ENCODE measurements at places on chromosomes 1 and 21.

GRCh38 chr1:31970873-31971272, 32.7 kb upstream of the PTP4A2 start:
- DNase-seq = no peak

- no peak for DNase-seq
Measured at GRCh38 chr1:19507516-19507915, 22.2 kb upstream of the CAPZB start.

DNA sequence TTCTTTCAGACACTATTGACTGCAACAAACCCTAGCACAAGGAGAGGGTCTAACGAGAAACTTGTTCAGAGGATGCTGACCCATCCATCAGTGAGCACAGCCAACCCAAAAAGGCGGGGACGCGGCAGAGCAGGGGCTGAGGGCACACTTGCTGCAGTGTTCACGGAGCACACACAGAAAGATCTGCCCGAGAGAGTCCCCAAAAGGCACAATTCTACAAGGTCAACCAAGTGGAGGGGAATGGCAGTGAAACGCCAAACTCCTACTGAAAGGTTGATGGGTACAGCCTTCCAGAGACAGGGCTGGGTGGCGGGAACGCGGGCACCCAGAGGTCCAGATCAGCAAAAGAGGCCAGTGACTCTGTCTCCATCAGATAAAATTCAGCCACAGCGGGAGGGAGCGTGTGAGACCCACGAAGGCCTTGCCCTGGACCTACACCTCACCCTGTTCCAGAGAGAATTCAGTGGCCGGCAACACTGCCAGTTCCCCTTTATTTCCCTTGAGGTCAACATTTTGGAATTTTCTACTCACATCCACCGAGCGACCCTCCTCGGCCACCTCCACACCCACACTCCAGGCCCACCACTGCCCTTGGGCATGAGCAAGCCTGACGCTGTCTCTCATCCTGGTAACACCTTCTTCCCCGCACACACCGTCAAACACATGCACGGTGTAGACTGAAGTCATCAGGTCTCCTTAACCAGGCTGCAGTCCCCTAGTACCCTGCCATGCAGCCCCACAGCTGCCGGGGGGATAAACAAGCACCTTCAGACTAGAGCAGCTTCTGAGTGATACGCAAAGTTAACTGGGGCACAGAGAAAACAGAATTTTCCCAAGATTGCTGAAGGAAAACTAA, 5.5 kb downstream of the GNG4 start:
- no peak for DNase-seq

DNA sequence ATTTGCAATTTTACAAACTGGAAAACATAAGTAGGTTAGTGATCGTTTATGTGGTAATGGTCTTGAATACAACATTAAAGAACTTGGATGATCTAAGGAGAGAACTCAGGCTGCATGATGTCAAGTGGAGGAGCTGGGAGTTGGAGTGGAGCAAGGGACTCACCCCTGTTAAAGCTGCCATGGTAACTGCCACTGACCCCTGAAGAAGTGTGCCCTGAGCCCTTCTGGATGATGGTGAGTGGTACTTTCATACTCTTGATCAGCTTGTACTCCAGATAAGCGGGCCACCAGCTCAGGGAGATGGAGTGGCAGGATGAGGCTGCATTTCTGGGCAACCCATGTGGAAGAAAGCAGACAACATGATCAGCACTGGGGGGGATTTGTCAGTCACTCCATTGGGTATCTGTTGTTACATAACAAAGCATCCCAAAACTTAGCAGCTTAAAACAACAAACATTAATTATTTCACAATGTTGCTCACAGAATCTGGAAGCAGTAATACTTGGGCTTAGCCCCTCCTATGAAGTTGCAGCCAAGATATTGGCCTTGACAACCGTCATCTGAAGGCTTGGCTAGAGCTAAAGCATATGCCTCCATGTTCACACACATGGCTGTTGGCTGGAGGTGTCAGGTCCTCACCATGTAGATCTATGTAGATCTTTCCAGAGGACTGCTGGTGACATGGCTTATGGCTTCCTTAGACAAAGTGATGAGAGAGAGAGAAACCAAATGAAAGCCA, 213.8 kb downstream of the DUSP10 start:
- DNase-seq = no peak

DNA sequence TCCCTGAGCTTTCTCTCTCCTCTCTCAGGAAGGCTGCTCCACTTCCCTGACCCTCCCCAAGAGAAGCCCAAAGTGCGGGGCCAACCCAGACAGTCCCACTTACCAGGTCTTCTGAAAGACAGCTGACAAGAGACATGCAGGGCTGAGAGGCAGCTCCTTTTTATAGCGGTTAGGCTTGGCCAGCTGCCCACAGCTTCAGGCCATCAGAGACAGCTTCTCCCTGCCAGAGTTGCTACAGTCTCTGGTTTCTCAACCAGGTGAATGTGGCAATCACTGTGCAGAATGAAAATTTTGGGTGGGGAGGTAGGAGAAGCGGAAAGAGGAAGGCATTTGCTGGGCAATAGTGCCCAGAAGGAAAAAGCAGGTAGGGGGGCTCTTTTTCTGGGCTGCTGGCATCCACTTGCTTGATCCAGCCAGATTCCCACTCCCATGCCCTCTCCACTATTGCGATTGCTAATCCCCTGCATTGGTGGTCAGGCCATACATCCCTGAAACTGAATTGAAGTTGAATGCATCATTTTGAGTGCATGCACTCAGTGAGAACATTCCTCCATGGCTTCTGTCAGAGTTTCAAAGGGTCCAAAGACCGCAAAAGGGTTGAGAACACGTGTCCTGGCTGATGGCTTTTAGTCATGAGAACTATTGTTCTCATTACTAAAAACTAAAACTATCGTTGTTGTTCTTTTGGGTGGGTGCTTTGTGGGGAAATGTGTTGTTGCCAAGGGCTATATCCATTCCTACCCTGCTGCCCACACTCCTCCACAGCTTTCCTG, at the start of gene S100A8:
TSS of gene S100A8 (minus strand) at position 136 of the 773 bp plus-strand sequence. CDS start 538 bp downstream, outside the sequence.
- DNase-seq = no peak

DNA sequence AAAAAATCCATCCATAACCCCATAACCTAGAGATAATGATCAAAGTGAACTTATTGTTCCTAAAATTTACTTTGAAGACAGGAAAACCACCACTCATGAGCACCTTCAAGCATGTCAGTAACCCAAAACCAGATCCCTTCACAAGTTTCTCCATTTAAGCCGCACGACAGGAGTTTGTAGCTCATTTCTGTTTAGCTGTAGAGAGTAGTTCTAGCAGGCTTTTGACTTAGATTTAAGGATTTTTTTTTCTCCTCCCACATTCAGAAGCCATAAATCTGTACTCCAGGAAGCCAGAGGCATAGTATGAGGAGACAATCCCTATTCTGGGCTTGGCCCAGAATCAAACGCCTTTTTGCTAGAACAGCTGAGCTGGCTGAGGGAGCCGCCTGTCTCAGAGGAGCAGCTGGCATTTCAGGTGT, 25.6 kb downstream of the TOMM20 start:
- no peak for DNase-seq

GRCh38 chr1:228283043-228283371, 75.2 kb downstream of the OBSCN start:
- no peak for DNase-seq

DNA sequence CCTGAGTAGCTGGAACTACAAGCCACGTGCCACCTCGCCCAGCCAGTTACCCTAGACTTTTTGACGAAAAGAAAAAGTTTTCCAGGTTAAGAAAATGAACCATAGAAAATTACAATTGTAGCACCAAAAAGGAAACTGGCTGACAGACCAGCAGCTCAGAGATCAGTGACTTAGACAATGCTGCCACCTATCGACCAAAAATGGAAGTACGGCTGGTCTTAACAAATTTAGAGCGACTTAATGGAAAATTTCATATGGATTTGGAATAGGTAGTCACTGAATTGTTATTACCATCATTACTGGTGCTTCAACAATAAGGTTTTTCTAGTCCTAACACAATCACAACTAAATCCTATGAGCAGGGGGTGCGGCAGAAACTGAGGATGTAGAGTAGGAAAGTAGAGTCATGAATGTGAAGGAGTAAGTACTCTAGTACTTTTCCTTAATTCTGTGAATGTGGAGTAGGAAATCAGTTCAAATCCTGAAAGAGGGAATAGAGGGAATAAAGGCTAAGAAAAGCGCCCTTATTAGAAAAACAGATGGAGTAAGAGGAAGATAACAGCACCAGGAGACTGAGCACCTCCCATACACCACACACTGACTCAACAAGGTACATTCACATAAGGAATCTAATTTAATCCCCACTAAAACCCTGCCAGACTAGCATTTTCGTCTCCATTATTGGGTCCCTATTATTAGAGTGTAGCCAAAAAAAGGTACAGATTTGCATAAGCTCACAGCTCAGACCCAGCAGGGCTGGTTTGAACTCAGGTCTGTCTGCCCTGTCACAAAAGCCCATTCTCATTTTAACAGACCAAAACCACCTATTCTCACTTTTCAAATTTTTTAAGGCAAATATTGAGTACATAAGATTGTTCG, 37.9 kb upstream of the MGST3 start:
- DNase-seq = peak; percentile 89

DNA sequence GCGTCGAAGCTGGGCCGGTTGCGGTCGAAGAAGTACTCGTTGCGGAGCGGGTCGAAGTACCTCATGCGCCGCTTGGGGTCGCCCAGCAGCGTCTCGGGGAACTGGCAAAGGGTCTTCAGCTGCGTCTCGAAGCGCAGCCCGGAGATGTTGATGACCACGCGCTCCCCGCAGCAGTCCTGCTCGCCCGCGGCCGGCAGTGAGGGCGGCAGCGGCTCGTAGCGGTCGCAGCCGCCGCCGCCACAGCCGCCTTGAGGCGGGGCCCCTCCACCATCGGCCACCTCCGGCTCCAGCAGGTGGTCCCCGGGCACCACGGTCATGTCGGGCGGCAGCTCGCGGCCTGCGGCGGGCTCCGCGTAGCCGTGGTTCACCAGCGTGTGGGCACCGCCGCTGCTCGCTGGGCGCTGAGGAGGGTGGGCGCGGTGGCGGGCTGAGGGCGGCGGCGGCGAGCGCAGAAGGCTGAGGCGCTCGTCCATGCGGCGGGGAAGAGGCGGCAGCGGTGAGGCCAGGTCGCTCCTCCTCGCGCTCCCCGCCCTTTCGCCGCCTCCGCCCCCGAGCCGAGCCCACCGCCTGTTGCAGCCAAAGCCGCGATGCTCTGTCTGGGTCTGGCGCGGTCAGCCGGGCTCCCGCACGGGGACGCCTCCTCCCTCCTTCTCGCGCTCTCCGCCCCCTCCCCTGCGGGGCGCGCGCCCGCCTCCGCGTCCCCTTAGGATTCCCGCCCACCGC, at the start of gene KCNA3:
TSS of gene KCNA3 (minus strand) at position 604 of the 723 bp plus-strand sequence. CDS start at position 473, 131 bp downstream.
- DNase-seq = peak; percentile 67

DNA sequence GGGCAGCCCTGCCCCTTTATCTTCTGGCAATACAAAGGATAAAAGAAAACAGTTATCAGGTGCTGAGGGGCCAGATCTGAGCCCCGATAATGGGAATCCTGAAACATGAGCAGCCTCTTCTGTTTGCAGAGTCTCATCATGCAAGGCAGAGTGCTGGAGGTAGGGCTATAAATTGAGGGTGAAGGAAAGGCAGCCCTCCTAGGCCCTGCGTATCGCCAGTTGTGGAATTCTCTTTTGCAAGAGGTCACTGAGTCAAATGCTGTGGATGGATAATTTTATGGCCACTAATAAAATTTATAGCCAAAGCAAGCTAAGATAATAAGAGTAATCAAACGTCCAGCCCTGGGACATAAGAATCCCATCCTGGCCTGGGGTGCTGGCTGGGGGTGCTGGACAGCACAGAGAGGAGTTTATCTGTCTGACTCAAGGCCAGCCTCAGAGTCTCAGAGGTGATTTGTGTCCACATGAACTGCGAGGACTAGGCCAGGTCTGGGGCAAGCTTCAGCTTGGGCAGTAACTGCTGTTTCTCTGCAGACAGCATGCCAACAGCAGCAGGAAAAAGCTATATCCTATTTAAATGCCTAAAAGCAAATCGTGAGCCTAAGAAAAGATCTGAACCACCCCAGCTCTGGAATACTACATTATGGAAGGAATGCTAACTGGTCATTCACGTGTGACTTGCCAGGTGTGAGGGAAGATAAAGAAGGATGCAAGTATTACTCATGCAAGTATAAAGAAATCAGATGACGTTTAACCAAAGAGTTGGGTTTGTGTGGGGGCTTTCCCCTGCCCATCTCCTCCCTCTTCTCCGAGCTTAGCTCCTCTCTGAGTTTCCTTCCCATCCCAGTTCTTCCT, 254.8 kb downstream of the KIF26B start:
- no peak for DNase-seq

DNA sequence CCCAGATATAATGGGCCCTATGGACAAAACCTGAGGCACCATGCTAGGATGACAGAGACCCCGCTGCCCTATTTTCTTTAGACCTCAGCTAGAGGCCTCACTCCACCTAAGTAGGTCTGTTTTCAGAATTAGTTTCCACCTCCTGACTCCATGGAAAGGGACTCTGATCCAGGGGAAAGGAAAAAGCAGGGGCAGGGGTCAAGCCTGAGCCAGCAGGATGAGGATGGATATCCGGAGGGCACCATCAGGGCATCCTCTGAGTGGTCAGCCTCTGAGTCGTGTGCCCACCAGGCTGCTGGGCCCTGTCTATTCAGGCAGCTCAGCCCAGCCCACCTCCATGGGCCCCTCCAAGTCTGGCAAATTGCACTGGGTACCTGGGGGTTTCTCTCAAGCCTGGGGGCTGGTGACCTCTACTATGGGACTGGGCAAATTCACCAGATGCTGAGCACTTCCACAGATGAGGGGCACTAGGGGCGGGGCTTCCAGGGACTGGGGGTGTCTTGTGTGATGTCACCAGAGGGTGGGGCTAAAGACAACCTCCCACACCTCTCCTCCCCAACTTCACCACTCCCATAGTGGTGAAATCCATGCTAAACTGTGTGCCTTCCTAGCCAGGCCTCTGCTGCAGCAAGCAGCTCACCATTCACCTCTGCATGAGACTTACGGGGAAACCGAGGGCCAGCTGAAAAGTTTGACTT, 5.5 kb downstream of the PAQR7 start:
- peak; percentile 26 for DNase-seq

DNA sequence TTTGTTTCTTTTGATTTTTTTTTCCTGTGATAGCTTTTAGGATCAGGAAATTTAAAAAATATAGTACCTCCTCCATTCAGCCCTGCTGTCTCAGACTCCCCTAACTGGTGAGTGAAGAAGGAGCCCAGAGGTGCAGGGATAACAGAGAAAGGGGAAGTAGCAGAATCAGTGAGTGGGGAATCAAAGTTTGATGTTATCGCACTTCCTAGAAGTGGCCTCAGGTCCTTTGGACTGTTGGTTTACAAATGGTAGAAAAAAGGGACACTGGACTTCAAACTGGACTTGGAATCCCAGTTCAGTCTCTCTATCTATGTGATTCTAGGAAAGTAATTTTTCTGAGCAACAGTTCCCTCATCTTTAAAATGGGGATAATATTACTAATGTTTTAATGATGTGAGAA, 99.5 kb downstream of the FGGY start:
- no peak for DNase-seq

DNA sequence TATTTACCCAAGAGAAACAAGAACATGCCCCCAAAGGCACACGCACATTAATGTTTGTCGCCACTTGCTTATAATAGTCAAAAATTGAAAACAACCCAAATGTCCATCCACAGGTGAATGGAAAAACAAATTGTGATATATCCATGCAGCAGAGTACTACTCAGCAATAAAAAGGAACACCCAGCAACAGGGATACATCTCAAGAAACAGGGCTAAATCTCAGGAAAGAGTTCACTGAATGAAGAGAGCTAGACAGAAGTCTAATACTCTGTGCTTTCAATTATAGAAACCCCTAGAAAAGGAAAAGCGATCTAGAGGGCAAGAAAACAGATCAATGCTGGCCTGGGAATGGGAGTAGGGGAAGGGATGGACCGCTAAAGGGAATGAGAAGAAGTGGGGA, 36.7 kb upstream of the LAPTM5 start:
- DNase-seq = no peak
